ENCODE measurements at places on chromosomes 1 and 21.

DNA sequence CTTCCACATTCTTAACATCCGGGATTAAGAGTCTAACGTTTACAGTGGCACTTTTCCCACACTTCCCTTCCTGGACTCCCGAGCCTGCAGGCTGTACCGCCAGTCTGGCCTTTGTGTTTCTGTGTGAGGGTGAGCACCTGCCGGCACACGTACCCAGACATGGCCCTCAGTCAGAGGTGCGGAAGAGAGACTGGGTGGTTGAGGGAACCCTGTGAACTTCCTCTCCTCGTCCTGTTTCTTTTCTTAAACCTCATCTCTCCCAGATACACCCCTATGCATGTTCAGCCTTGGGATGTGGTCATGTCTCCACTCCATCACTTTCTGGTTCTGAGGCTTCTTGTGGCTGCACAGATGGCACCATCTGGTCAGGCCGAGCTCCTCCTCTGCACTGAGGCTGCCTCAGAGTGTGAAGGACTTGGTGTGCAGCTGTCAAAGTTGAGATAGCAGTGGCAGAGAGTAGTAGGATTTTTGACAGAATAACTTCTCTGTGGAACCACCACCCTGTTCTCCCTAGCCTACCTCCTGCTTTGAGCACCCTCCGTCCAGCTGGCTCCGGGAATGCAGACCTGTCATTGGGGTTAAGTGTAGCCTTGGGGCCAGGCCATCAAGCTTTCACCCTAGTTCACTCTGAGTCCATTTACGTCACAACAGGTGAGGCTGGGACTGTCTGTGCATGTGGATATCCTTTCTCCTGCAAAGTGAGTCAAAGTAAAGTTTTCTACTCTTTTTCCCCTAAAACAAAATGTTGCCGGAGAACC lies 31.4 kb downstream of the VASH2 start:
- H3K36me3 ChIP-seq: peaks cover 58% of the 10 kb centered on the region
- H3K27me3 ChIP-seq: no peaks in the 10 kb centered on the region
- peak overlapping the region; percentile 90 for H3K27ac ChIP-seq
- no peak overlapping the region for H3K4me3 ChIP-seq
- peaks cover 62% of the 10 kb centered on the region for H3K4me1 ChIP-seq
- no peak for DNase-seq

DNA sequence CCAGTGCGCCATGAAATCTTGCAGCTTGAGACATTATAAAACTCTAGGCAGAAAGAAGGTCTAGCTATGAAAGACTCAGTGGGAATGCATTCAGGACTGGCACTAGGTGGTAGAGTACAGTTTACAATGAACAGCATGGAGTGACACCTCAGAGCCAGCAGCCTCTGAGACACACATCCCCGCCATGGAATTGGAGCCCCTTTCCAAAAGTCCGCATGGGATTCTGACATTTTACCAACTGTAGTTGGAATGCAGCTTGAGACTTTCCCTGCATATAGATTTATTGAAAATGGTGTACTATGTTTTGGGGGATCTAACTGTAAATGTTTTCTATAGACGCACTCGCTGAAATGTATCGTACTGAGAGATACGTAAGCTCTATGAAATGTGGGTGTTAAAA lies 116.3 kb downstream of the ZSCAN20 start:
- no peak for DNase-seq
- no peaks in the 10 kb centered on the region for H3K27me3 ChIP-seq
- H3K4me3 ChIP-seq: no peak overlapping the region

GRCh38 chr1:150508982-150509381 lies 1.1 kb downstream of the ECM1 start:
- no peaks in the 10 kb centered on the region for H3K4me1 ChIP-seq
- H3K4me3 ChIP-seq: no peak overlapping the region
- H3K27ac ChIP-seq: no peak overlapping the region
- H3K27me3 ChIP-seq: no peaks in the 10 kb centered on the region

GRCh38 chr1:6923955-6924881 lies 139.0 kb downstream of the CAMTA1 start:
- no peaks in the 10 kb centered on the region for H3K36me3 ChIP-seq
- H3K4me3 ChIP-seq: no peak overlapping the region
- no peaks in the 10 kb centered on the region for H3K4me1 ChIP-seq
- DNase-seq: no peak

DNA sequence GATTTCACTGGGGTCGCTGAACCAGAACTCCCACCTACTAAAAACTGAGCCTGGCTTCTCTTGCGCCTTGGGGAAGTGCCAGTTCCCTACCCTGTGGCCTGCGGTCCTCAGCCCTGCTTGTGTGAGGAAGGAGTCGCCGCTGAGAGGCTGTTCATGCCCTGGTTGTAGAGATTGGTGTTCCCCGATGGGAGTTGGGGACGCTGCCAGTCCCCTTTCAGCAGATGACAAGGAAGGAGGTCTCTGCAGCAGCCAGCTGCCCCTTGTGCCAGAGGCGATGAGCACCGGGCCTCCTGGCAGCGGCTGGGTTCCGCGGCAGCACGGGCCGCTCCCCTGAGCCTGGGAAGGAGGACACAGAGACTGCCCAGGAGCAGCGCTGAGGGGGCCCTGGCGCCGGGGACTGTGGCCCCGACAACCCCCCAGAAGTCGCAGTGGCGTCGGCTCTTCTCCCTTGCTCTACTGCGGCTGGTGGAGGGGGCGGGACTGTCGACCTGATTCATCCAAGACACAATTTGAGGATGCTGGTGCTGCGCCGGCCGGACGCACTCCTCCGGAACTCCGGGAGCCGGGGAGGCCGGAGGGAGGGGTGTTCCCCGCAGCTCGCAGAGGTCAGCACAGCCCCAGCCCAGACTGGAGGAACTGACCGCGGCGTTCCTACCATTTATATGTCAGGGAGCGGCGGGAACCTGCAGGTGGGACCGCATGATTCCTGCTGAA lies 12.0 kb upstream of the ADORA3 start:
- no peak overlapping the region for H3K27ac ChIP-seq
- H3K36me3 ChIP-seq: no peaks in the 10 kb centered on the region
- peak overlapping the region; percentile 59 for H3K4me3 ChIP-seq
- H3K27me3 ChIP-seq: peaks cover 11% of the 10 kb centered on the region
- peaks cover 4% of the 10 kb centered on the region for H3K4me1 ChIP-seq

DNA sequence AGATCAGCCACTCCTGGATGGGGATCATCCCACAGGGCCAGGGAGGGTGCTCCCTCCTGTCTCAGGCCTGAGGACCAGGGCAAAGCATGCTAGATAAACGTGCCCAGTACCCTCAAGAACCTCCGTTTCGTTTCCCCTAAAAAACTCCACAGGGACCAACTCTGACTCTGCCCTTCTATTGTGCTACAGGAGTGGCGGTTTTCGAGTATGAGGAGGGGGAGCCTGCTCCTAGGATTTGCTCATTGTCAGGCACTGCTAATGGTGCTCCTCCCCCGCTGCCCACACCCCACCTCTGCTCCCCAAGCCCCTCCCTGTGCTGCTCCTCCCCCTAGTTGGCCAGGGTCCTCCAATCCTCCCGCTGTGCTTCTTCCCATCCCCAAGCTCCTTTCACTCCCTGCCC lies 32.0 kb downstream of the PGBD5 start:
- no peaks in the 10 kb centered on the region for H3K27me3 ChIP-seq
- H3K4me1 ChIP-seq: peaks cover 27% of the 10 kb centered on the region
- H3K36me3 ChIP-seq: no peaks in the 10 kb centered on the region
- peak; percentile 47 for DNase-seq

- H3K36me3 ChIP-seq: no peaks in the 10 kb centered on the region
- no peak for DNase-seq
- no peaks in the 10 kb centered on the region for H3K27me3 ChIP-seq
- no peak overlapping the region for H3K4me3 ChIP-seq
- no peaks in the 10 kb centered on the region for H3K4me1 ChIP-seq
Observed at GRCh38 chr1:78035121-78035520, 10.6 kb upstream of the GIPC2 start.

DNA sequence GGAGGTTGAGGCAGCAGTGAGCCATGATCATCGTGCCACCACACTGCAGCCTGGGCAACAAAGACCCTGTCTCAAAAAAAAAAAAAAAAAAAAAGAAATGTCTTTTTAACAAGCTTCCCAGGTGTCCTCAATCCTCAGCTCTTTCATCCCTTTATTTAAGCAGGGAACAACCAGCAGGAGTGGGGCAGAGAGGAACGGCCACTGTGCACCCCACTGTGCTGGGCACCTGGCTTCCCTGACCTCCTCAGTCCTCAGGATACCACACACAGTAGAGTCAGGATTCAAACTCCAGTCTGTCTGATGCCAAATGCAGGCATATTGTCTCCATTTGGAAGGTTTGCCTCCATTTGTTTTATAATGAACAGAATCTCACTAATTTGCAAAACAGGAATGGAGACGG lies 19.8 kb upstream of the PTAFR start:
- H3K27me3 ChIP-seq: no peaks in the 10 kb centered on the region
- peak overlapping the region; percentile 7 for H3K4me3 ChIP-seq
- H3K27ac ChIP-seq: peak overlapping the region; percentile 86
- peaks cover 21% of the 10 kb centered on the region for H3K36me3 ChIP-seq
- DNase-seq: peak; percentile 36

- DNase-seq: no peak
- no peak overlapping the region for H3K27ac ChIP-seq
- H3K27me3 ChIP-seq: no peaks in the 10 kb centered on the region
Observed at GRCh38 chr1:93317207-93317606, 28.5 kb upstream of the DR1 start.

GRCh38 chr1:8397511-8397910 lies 79.6 kb downstream of the SLC45A1 start:
- H3K4me3 ChIP-seq: no peak overlapping the region
- peaks cover 34% of the 10 kb centered on the region for H3K4me1 ChIP-seq
- no peaks in the 10 kb centered on the region for H3K27me3 ChIP-seq
- no peak for DNase-seq
- H3K27ac ChIP-seq: peak overlapping the region; percentile 60

DNA sequence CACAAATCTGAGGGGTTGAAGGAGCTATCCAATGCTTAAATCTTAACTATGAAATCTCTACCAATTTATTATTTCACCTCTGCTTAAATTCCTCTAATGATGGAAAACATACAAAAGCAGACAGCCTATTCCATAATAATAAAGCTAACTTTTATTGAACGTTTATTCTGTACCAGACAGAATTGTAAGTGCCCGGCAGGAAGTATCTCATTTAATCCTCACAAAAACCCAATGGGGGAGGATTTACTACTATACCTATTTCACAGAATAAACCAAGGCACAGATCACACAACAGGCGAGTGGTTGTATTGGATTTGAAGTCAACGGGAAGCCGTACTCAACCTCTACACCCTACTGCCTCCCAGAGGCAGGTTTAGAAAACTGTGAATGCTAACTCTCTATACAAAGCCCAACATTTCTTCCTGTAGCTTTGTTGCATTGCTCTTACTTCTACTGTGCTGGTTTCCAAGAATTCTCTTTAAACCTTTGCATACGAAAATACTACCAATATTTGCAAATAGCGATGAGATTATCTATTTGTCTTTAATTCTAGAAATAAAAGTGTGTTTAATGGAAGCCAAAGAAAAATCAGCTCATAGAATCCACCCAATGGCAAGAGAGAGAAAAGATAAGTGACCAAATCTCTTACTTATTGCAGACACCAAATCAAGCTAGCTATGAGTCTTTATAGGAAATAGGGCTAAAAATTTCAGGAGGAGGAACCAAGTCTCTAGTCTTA lies 33.5 kb upstream of the C1orf53 start:
- H3K4me1 ChIP-seq: 0 out of 2 replicates have a peak, but pooled peaks cover 3% of the 10 kb centered on the region
- DNase-seq: peak; percentile 87
- H3K36me3 ChIP-seq: no peaks in the 10 kb centered on the region
- no peak overlapping the region for H3K27ac ChIP-seq
- H3K27me3 ChIP-seq: no peaks in the 10 kb centered on the region

GRCh38 chr1:17887661-17888371 lies 132.7 kb downstream of the ACTL8 start:
- H3K4me3 ChIP-seq: no peak overlapping the region
- H3K27ac ChIP-seq: no peak overlapping the region
- no peaks in the 10 kb centered on the region for H3K27me3 ChIP-seq
- H3K4me1 ChIP-seq: no peaks in the 10 kb centered on the region

DNA sequence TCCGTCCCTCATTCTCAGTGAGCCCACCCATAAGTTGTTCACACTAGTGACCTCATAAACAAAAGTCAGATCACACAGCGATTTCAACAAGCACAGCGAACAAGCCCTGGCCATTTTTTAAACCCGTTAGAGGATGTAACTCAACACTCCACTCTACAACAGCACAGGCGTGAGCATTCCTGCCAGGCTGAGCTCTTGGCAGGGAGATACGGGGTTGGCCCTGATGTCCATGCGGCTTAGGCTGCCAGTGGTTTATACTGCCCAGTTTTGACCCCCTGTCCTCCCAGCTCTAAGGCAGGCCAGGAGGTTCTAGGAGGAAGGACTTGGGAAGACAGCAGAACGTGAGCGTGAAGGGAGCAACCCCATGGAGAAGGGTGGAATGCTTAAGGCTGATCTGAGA lies 35.0 kb downstream of the PARP1 start:
- no peak for DNase-seq
- H3K36me3 ChIP-seq: peaks cover 68% of the 10 kb centered on the region
- H3K4me1 ChIP-seq: no peaks in the 10 kb centered on the region
- no peak overlapping the region for H3K27ac ChIP-seq
- no peaks in the 10 kb centered on the region for H3K27me3 ChIP-seq

- H3K27me3 ChIP-seq: no peaks in the 10 kb centered on the region
- no peaks in the 10 kb centered on the region for H3K36me3 ChIP-seq
- peaks cover 78% of the 10 kb centered on the region for H3K4me1 ChIP-seq
- no peak for DNase-seq
- H3K27ac ChIP-seq: peak overlapping the region; percentile 53
Observed at GRCh38 chr1:54362881-54363340, 43.3 kb downstream of the SSBP3 start.

DNA sequence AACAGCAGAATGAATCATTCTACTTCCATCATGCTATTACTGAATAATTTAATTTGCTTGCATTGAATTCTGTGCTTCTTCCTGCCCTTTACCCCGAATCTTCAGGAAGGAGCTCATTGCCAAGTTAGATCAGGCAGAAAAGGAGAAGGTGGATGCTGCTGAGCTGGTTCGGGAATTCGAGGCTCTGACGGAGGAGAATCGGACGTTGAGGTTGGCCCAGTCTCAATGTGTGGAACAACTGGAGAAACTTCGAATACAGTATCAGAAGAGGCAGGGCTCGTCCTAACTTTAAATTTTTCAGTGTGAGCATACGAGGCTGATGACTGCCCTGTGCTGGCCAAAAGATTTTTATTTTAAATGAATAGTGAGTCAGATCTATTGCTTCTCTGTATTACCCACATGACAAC lies 44.2 kb downstream of the MAP3K7CL start:
- H3K4me3 ChIP-seq: no peak overlapping the region
- H3K36me3 ChIP-seq: no peaks in the 10 kb centered on the region
- H3K4me1 ChIP-seq: no peaks in the 10 kb centered on the region

- no peaks in the 10 kb centered on the region for H3K36me3 ChIP-seq
- H3K4me3 ChIP-seq: no peak overlapping the region
- no peaks in the 10 kb centered on the region for H3K27me3 ChIP-seq
- no peaks in the 10 kb centered on the region for H3K4me1 ChIP-seq
- no peak for DNase-seq
Observed at GRCh38 chr21:18191139-18191538, 53.5 kb upstream of the CHODL start.

- H3K4me3 ChIP-seq: no peak overlapping the region
- H3K36me3 ChIP-seq: no peaks in the 10 kb centered on the region
- no peak overlapping the region for H3K27ac ChIP-seq
- DNase-seq: no peak
- H3K27me3 ChIP-seq: no peaks in the 10 kb centered on the region
Observed at GRCh38 chr1:146031476-146031875, 9.9 kb upstream of the HJV start.

- no peak overlapping the region for H3K27ac ChIP-seq
- no peaks in the 10 kb centered on the region for H3K27me3 ChIP-seq
- no peaks in the 10 kb centered on the region for H3K36me3 ChIP-seq
- no peaks in the 10 kb centered on the region for H3K4me1 ChIP-seq
- DNase-seq: no peak
Observed at GRCh38 chr1:172894349-172895049, 156.2 kb downstream of the TNFSF18 start.

- H3K27ac ChIP-seq: no peak overlapping the region
- H3K27me3 ChIP-seq: no peaks in the 10 kb centered on the region
- 0 out of 2 replicates have a peak, but pooled peaks cover 4% of the 10 kb centered on the region for H3K36me3 ChIP-seq
- H3K4me3 ChIP-seq: no peak overlapping the region
Observed at GRCh38 chr1:116847190-116847589, 62.5 kb upstream of the PTGFRN start.
